ENCODE measurements at places on chromosomes 6 and 20. TPM values are rescaled to one million over a fixed set of nuclear protein-coding genes. Genes with fewer than 3 reads are reported as not detected.

- H3K27ac ChIP-seq, result no peak overlapping the region
- no peaks in the 10 kb centered on the region for H3K27me3 ChIP-seq
- no peaks in the 10 kb centered on the region for H3K4me1 ChIP-seq
- H3K4me3 ChIP-seq, result no peak overlapping the region
- no peak for DNase-seq
- H3K36me3 ChIP-seq, result no peaks in the 10 kb centered on the region
These were observed 642.3 kb downstream of the MAFB start for GRCh38 chr20:40046703-40047102.

DNA sequence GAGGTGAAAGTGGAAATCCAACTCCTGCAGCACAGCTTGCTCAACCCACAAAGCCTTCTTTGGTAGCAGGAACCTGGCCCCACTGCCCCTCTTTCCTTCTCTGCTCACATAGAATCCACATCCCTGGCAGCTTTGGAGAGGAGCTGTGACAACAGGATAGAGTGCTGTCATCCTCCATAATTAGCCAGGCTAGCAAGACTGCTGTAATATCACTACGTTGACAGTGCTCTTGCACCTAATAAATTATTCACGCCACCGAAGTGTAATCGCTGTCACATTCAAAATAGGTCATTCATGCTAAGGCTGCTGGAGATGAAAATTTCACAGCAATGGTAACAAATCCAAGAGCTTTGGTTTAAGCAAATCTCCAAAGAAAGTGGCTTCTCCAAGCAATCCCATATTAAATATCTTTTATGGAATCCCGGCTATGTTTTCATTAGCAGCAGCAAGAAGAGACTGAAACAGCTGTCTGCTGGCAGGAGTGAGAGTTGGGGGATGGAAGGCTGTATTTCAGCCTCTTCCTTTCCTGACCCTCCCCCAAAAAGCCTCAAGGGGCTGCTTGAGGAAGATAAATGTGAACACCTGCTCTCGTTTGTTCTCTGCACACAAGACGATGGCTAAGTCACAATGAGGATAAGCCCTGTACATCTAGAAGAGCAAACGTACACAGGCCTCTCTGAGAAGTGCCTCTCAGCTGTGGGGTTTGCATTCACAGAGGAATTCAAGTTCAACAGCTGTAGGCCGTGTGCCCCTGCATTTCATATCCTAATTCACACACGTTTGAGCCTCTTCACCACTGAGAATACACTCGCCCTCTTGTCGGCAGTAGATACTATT is 16.5 kb downstream of the RIPOR2 start:
- H3K27ac ChIP-seq, result no peak overlapping the region
- no peak overlapping the region for H3K4me3 ChIP-seq
- no peak for DNase-seq
- H3K36me3 ChIP-seq, result no peaks in the 10 kb centered on the region

DNA sequence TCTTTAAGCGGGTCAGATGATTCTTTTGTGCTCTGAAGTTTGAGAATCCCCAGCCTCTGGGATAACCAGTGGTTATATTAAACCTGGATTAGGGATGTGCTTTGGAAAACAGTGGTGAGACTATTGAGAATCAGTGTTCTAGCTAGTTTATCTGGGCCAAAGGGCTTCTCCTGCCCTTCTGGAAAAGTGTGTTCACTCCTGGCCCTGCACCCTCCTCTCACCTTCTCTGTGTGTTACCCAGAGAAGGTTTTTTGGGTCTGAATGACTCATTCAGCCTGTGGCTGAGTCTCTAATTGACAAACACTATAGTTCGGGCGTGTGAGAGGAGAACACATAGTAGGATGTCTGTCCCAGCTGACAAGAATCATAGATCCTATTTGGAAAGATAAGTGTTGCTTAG is 66.7 kb downstream of the LRRC1 start:
- no peak for DNase-seq
- H3K4me1 ChIP-seq, result peaks cover 10% of the 10 kb centered on the region
- no peak overlapping the region for H3K27ac ChIP-seq
- H3K4me3 ChIP-seq, result no peak overlapping the region
- H3K36me3 ChIP-seq, result no peaks in the 10 kb centered on the region

DNA sequence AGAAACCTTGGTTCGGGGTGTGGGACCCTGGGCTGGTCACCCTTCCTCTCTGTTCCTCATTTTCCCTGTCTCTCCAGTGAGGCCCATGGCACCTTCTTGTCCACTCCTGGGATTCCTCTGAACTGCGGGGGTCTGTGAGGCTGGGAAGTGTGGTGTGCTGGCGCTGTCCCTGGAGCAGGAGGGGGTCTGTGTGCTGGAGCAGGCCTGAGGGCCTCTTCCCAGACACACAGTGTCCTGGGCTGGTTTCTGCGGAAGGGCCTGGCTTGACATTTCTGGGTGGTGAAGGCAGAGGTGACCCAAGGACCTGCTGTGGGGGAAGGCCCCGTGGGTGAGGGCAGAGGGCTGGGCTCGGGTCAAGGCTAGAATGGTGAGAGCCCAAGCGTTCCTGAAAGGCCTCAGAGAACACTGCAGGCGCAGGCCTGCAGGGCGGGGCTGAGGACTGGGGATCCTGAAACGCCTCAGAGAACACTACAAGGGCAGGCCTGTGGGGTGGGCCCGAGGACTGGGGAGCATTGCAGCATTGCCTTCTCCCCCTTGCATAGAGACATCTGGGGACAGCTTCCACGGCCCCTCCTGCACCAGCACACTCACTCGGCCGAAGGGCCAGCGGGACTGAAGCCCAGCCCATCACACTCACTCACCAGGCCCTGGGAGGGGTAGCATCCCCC is 10.6 kb upstream of the BAK1 start:
- H3K4me1 ChIP-seq, result peaks cover 41% of the 10 kb centered on the region
- peaks cover 5% of the 10 kb centered on the region for H3K27me3 ChIP-seq
- H3K4me3 ChIP-seq, result no peak overlapping the region

- peak; percentile 60 for DNase-seq
- H3K36me3 ChIP-seq, result no peaks in the 10 kb centered on the region
- no peak overlapping the region for H3K27ac ChIP-seq
- no peaks in the 10 kb centered on the region for H3K27me3 ChIP-seq
These were observed 22.7 kb upstream of the TFAP2C start for GRCh38 chr20:56606174-56606945.

DNA sequence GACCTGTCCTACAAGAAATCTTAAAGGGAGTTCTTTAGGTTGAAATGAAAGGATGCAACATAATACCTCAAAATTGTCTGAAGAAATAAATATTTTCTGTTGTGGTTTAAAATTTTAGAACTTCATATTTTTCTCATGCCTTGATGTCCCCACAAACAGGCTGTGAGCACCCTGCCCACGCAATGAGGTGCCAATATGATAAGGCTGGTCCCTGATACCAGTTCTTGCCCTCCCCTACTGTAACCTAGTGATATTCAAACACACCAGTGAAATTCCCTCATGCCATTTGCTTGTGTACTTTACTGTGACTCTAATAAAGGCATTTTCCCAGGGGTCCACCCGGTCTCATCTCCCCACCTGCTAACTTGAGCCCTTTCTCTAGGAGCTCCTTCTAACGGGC is 67.3 kb upstream of the SIRPG start:
- no peaks in the 10 kb centered on the region for H3K36me3 ChIP-seq
- no peak for DNase-seq
- no peak overlapping the region for H3K4me3 ChIP-seq
- H3K27me3 ChIP-seq, result no peaks in the 10 kb centered on the region
- H3K27ac ChIP-seq, result no peak overlapping the region

- peaks cover 8% of the 10 kb centered on the region for H3K4me1 ChIP-seq
- DNase-seq, result no peak
- H3K27ac ChIP-seq, result no peak overlapping the region
- H3K27me3 ChIP-seq, result no peaks in the 10 kb centered on the region
- H3K36me3 ChIP-seq, result no peaks in the 10 kb centered on the region
These were observed 233.6 kb upstream of the ASCC3 start for GRCh38 chr6:101114703-101115102.

GRCh38 chr6:75334266-75335040 is 49.9 kb upstream of the TMEM30A start:
- no peaks in the 10 kb centered on the region for H3K27me3 ChIP-seq
- H3K4me1 ChIP-seq, result no peaks in the 10 kb centered on the region
- no peak overlapping the region for H3K4me3 ChIP-seq
- H3K27ac ChIP-seq, result peak overlapping the region; percentile 13
- no peak for DNase-seq
- H3K36me3 ChIP-seq, result no peaks in the 10 kb centered on the region

PSMB1 gene
- 46.8 TPM for total RNA-seq

FABP7 gene
- total RNA-seq, result 0.48 TPM

ATP5F1E gene
- total RNA-seq, result 30.6 TPM

MYL9 gene
- 227 TPM for total RNA-seq

ZC2HC1B gene
- total RNA-seq, result not detected

SALL4 gene
- not detected for total RNA-seq

PRPH2 gene
- 0.32 TPM for total RNA-seq

RBPJL gene
- total RNA-seq, result not detected

Data from transverse colon (tissue), 4 donors.